NCI-H1105 (cell line): ENCODE measurements at places on chromosomes 3 and 15.

- DNase-seq, result no peak
Measured at GRCh38 chr3:71662056-71662455, 63.1 kb downstream of the EIF4E3 start.

DNA sequence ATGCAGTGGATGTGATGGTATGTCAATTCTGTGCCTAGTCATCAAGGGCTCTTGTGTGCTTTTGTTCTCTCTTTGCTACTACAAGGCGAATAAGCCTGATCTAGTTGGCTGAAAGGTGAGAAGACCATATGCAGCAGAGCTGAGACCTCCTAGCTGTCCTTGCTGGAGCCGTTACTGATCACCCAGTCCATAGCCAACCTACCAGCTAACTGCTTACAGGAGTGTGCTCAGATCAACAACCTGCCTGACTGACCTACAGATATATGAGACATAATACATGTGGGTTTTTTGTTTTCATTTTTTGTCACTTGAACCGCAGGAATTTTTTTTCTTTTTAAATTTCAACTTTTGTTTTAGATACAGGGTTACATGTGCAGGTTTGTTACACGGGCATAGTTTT is 22.8 kb downstream of the OXSM start:
- no peak for DNase-seq

GRCh38 chr3:80238606-80239005 is 470.8 kb upstream of the ROBO1 start:
- no peak for DNase-seq

DNA sequence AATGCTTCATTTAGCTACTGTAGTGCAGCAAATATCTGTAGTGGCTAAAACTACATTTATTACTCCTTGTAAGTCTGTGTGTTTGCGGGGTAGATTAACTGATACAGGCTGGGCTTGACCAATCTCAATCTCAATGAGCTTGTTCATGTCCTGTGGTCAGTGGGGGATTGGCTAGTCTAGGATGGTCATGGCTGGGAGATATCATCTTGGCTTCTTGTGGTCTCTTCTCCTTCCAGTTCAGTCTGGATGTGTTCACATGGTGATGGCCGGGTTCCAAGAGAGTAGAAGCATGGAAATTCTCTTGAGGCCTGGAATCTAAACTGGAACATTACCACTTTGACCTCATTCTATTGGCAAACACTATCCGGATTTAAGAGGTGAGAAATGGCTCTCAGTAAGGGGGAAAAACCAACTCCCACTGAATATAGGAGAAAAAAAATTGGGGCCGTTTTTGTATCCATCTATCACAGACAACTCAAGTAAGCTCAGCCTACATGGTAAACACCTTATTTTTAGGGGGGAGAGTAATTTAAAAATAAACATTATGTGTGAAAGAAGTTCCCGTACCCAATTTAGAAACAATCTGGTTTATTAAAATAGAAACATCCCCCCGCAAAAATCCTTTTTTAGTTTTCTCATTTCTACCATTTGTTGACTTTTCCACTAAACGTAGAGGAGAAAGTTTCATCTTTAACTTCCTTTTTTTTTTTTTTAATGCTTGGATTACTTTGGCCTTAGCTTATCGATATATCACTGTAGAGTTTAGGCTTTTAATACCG is 284.9 kb upstream of the TBC1D5 start:
- no peak for DNase-seq

- DNase-seq, result no peak
Measured at GRCh38 chr3:46930166-46930944, 46.2 kb downstream of the CCDC12 start.

- no peak for DNase-seq
Measured at GRCh38 chr3:111734652-111735051, 124.4 kb upstream of the PHLDB2 start.

- no peak for DNase-seq
Measured at GRCh38 chr15:66653852-66654251, 48.2 kb upstream of the SMAD6 start.

DNA sequence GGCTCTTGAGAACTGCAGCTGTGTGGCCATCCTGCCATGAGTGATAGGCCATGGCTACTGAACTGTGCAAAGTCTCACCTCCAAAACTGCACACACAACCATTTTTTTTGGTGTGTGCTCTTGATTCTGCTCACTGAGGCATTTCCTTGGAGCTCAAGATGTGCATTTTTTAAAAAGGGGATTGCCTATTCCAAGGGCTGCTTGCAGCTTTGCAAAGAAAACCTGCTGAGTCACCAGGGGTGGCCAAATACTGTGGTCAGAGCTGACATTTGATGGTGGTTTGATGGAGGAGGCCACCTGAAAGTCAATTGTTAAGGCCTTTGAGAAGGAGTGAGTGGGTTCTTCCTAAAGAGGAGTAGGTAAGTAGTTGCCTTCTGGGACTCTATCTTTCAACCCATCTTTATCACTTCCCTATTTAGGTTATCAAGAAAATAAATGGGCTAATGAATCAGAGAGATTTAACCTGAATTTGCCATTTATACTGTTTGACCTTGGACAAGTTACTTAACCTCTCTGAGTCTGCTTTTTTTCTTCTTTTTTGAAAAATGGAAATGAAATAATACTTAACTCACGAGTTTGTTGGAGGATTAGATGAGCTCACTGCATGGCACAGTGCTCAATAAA is 87.9 kb downstream of the CHST2 start:
- DNase-seq, result no peak

GRCh38 chr3:11554236-11554610 is 89.5 kb downstream of the VGLL4 start:
- no peak for DNase-seq

DNA sequence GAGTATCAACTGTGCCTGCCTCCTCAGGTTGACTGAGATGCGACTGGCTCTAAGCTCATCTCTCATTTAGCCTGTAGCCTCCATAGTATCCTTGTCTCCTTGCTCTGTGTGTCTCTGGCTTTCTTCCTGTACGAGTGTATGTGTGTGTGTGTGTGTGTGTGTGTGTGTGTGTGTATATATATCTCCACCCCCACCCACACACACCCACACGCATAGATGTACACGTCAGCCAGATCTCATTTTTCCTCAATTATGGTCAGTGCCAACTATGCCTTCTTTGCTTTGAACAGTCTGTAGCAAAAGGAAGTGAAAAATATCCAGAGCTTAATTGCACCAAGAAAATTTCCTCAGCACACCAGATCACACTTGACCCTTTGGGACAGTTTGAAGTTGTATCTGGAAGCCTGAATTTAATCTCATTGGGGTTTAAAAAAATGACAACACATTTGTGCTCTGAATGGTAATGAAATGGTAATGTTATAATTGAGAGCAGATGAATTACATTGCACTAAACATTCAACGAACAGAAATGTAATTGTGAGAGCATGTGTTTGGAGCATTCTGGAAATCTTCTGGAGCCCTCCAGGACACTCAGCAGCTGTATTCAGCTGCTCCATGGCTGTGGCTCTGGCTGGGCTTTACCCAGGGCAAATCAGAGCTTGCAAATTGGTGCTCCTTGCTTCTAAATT is 63.6 kb downstream of the RYR3 start:
- DNase-seq, result no peak

GRCh38 chr15:55513152-55513551 is 5.1 kb upstream of the DNAAF4 start:
- no peak for DNase-seq

DNA sequence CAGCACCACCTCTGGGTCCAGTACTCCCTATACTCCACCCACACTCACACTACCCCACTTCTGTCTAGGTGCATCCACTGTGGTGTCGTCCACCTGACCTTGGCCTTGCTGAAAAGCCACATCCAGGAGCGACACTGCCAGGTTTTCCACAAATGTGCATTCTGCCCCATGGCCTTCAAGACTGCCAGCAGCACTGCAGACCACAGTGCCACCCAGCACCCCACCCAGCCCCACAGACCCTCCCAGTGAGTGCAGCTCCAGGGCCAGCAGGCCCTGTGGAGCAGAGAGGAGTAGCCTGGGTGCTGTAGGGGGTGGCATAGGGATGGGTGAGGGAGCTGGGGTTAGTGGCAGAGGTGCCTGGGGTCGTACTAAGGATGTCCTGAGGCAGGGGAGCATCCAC is 19.4 kb upstream of the ALPK3 start:
- no peak for DNase-seq

DNA sequence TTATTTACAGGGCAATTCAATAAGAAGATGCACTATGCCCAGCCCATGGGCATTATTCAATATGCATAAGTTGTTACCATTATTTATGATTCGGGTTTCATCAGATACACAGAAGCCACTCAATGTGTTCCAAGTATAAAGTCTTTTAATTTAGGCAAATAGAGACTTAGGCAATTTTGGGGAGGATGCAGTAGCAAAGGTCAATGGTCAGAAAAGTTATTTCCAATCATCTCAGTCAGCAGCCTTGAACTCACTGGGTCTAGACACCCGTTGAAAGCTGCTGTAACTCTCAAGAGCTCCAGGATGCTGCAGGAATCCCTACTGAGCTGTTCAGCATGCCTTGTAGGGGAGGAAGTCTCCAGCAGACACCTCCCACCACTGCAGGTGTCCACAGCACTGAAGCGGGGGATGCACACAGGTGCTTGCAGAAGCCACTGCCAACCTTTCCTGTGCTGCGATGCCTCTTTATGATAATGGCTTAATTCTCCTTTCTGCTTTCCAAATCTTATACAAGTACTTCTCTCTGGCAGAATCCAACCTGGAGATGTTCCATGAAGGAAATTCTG is 155.0 kb upstream of the SUCLG2 start:
- no peak for DNase-seq

DNA sequence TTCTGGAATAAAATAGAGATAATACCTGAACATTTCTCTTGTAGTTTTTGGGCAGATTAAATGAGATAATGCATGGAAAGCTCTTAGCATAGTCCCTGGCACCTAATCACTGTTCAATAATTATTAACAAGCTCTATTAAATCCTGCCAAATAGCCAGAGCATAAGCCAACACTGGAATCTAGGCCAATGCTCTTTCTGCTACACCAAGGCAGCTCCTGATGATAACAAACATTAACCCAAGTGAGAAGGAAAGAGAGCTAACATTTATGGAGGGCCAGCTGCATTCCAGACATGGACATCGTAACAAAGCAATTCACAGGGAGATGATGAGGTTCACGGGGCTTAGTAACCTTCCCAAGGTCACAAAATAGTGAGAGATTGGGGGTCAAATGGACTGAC is 23.3 kb downstream of the LARP6 start:
- DNase-seq, result no peak

DNA sequence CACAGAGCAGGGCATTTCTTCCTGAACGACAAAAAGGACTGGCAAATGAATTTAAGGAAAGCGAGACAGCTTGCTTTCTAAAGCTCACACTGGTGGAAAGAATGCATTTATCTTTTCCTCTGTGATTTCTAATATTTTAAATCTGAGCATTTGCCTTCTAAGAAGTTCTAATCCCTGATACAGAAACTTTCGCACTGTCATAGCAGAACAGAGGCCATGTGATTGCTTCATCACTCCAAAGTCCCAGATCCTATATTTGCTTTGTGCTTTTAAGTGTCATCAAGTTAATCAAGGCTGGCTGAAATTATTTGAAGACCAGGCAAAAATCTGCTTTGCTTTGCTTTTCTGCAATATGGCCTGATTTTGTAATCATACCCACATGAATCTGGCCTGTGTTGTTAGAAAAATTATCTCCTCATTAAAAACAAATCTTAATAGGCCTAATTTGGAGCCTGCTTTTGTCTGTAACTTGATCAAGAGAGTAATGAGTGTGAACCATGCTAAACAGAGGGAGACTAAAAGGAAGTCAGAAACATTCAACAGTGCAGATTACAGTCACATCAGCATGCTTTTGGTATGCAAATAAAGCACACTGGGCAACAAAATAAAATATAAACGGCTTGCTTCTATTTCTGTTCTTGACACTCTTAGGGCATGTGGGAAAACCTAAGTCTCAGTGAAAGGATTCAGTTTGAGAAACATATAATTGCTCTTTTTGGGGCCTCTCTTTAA is 178.2 kb upstream of the ADAMTS9 start:
- no peak for DNase-seq

DNA sequence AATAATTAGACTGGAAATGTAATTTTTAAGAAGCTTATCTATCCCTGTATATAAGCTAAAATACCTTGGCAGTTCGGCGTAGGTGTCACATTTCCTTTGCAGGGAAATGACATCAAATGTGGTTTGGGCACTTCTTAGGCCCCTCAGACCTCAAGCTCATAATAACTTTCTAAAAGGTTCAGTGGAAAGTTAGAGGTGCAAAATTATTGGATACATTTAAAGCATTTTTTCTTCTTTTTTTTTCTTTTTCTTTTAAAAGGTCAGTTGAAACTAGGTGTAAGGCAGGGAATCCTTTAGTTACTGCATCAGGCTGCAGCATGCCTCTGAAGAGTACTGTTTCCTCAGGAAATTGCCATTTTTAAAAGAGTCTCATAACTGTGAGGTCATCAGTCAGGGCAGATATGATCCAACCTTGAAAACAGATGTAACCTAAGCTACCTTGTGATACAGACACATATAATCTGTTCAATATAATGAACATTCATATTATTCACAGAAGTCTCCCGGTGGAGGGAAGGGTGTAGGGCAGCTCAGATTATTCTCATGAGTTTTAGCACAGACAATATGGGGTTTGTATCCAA is 4.8 kb downstream of the SACM1L start:
- DNase-seq, result no peak

GRCh38 chr3:185770109-185770508 is 54.7 kb downstream of the IGF2BP2 start:
- no peak for DNase-seq

DNA sequence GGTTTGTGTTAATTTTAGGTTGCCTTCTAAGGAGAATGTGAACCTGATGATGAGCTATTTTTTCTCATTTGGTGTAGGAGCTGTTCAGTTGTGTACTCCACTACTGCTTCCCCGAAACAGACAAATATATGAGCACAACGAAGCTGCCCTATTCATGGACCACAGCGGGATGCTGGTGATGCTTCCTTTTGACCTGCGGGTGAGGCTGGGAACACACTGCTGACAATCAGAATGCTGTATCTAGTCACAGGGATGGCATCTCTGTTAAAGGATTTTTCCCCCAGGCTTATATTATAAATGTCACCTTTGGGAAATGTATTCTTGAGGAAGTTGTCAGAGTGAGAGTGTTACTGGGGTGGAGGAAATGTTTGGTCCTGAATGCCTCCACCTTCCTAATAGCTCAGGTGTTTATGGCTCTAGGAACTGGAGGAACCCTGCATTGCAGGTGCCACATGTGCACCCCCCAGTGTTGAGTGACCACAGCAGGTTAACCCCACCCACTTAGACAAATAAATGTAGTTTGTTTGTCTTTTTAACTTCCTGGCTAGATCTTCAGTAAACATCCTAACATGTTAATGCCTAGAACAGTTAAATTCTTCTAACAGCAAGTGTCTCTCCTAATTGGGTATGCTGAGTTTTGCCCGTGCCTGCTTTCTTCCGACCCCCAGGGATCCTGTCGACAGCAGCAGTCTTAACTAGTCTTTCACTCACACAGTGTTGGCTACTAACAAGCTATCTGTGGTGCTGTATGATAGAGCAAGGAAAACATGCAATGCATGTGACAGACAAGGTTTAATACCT is 35.7 kb downstream of the SRP14 start:
- no peak for DNase-seq

GRCh38 chr3:150243466-150243865 is 164.6 kb upstream of the TSC22D2 start:
- no peak for DNase-seq

- no peak for DNase-seq
Measured at GRCh38 chr15:97459771-97460170, 500.7 kb upstream of the ARRDC4 start.
